ENCODE measurements at places on chromosomes 16 and 17. TPM values are rescaled to one million over a fixed set of nuclear protein-coding genes. Genes with fewer than 3 reads are reported as not detected.

The KPNA2 gene
- 5.4 TPM for total RNA-seq

The ADORA2B gene
- total RNA-seq = 18.8 TPM

DNA sequence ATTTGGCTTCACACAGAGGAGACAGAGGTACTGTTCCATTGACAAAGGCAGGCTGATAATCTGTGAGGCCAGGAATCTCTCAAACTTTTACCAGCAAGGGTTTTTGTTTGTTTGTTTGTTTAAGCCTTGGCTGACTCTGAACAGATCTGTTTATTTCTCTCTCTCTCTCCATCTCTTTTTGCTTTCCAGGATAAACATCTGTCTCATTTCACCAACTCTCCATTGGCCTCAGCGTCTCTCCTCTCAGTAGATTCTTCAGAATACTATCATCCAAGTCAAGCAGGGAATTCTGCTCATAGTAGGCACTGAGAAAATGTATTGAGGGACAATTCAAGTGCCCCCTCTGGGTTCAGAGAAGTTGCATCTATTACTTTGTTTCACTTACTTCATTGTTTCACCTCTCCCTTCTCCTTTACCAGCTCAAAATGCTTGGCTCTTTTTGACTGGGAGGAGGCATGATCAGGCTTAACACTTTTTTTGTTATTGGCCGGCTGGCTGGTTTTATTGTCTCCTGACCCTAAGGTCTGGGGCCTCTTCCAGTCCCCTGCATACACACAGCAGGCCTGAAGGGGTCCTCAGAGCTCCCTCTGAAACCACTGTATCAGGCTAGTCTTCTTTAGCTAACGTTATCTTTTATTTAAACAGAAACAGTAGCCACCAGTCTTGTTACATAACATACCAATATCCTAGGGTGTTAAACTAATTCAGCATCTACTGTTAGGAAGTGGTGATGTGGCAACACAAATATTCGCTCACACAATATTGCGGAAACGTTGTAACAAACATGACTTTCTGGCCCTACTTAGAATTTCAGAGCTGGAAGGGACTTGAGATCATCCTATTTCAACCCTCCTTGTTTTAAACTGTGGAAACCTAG lies 2.0 kb upstream of the YPEL2 start:
- peaks cover 61% of the 10 kb centered on the region for H3K4me1 ChIP-seq
- H3K36me3 ChIP-seq = no peaks in the 10 kb centered on the region
- no peaks in the 10 kb centered on the region for H3K27me3 ChIP-seq
- peak; percentile 89 for DNase-seq

The MT1E gene
- total RNA-seq = 16.1 TPM

- no peak for DNase-seq
- no peaks in the 10 kb centered on the region for H3K27me3 ChIP-seq
- H3K4me3 ChIP-seq = no peak within 1 kb of the TSS
- no peak within 1 kb of the TSS for H3K27ac ChIP-seq
Observed at GRCh38 chr17:35760587-35760986, at the start of gene C17orf50. TSS of gene C17orf50 (plus strand) at chr17:35760887. CDS start at chr17:35760942, 55 bp downstream.

DNA sequence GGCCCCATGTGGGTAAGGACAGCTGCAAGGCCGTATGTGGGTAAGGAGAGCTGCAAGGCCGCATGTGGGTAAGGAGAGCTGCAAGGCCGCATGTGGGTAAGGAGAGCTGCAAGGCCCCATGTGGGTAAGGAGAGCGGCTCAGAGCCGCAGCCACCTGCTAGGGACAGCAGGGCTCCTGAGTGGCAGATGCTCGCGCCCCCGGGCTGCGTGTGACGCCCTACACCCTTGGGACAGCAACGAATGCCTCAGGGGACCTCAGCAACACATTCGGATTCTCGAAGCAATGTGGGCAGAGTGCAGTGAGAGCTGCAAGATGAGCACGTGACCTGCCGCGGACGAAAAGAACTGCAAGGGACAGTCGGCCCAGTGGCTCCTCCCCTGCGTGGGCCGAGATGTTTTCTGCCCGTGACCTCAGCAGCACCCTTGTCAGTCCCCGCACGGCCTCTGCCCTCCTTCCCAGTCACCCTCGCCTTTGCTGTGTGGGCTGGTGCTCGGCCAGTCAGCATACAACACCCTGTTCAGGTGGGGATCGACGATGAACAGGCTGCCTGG lies 9.6 kb upstream of the SLC38A8 start:
- no peaks in the 10 kb centered on the region for H3K27me3 ChIP-seq
- peaks cover 17% of the 10 kb centered on the region for H3K4me1 ChIP-seq
- no peak overlapping the region for H3K27ac ChIP-seq
- no peak overlapping the region for H3K4me3 ChIP-seq
- H3K36me3 ChIP-seq = peaks cover 97% of the 10 kb centered on the region
- DNase-seq = no peak

The SGSH gene
- 307 TPM for total RNA-seq

The CTNS gene
- total RNA-seq = 74.5 TPM

The GRAPL gene
- total RNA-seq = not detected

- no peaks in the 10 kb centered on the region for H3K27me3 ChIP-seq
- no peak for DNase-seq
Observed at GRCh38 chr16:59121411-59122261, 387.5 kb upstream of the GOT2 start.

GRCh38 chr17:35243561-35244340 lies 879 bp downstream of the SLFN5 start:
- peaks cover 8% of the 10 kb centered on the region for H3K36me3 ChIP-seq
- peak overlapping the region; percentile 94 for H3K27ac ChIP-seq
- no peaks in the 10 kb centered on the region for H3K27me3 ChIP-seq
- peak overlapping the region; percentile 61 for H3K4me3 ChIP-seq
- DNase-seq = peak; percentile 73

GRCh38 chr17:77616254-77616731 lies 342.2 kb upstream of the TNRC6C start:
- H3K4me3 ChIP-seq = no peak overlapping the region
- peaks cover 11% of the 10 kb centered on the region for H3K4me1 ChIP-seq
- H3K36me3 ChIP-seq = no peaks in the 10 kb centered on the region
- no peak for DNase-seq

All from stomach (tissue), 19 donors.